ENCODE measurements at places on chromosomes 1 and 21.

- DNase-seq: no peak
These were observed at the start of gene BECN2 for GRCh38 chr1:241957692-241958494. BECN2 (plus strand) TSS chr1:241957767; CDS start chr1:241957767, 0 bp downstream.

DNA sequence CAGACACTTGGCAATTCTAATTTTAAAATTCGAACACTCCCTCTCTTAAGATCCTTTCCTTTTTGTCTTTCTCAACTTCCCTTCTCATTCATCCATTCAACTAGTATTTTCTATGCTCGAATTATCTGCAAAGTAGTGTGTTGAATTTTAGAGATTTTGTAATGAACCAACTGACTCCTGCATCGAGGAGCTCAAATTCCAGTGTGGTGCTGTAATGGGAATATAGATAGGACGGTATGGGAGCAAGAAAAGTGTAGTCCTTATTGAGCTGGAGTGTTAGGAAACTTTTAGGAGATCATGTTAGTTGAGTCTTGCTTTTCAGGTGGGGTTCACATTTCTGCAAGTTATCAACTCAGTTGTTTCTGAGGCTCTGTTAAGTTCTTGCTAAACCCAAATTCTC lies 897.5 kb downstream of the TTLL7 start:
- no peak for DNase-seq

GRCh38 chr1:231494439-231495110 lies 33.9 kb upstream of the TSNAX start:
- DNase-seq: no peak

DNA sequence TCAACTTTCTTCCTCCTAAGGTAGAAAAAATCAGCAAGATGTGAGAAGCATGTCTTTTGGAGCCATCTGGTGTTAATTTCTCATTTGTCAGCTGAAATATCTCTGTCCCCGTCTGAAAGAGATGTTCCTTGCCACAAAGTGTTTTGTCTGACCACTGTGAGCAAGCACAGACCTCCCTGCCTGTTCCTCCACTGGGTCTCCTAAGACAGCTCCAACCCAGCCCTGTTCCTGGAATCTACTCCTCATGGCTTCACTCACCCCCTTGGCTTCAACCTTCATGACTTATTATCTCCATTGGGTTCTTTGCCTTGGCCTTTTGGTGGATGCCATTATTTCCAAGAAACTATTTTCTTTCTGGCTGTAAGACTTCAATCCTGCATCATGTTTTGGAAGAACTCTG lies 65.7 kb upstream of the CACHD1 start:
- no peak for DNase-seq

DNA sequence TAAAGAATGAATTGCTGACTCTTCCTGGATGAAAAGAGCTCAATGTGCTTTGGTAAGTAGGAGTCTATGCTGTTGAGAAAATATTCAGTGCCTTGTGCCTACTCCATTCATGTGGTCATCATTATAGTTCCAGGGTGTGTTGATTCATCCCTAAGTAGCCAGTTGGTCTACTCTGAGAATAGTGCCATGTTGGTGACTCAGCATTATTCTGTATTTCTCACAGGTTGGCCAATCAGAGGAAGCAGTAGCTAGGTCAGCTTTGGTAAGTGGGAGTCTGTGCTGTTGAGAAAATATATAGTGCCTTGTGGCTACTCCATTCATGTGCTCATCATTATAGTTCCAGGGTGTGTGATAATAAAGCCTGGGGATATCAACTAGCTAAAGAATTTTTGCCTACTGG lies 397.3 kb downstream of the AGBL4 start:
- no peak for DNase-seq

GRCh38 chr1:200048244-200048643 lies 20.7 kb downstream of the NR5A2 start:
- no peak for DNase-seq

GRCh38 chr1:225450491-225451191 lies 22.8 kb upstream of the LBR start:
- DNase-seq: no peak

DNA sequence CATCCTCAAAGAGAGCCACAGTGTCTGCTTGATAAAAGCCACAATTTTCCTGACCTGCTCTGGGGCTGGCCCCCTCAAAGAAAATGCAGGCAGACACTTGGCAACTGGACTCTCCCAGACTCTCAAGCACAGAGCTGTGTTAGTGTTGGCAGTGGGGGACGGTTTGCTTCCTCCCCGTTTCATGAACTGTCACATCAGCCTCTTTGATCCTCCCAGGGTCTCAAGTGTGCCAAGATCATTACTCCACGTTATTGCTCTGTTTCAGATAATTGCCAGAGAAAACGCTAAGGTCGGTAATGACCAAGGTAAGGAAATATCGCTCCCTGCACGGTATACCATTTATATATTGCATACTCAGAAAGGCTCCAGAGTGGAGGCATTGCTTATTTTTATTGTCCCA lies 138.8 kb downstream of the NTMT2 start:
- DNase-seq: peak; percentile 50

- no peak for DNase-seq
These were observed 2.1 kb upstream of the RGS1 start for GRCh38 chr1:192573499-192573898.

- no peak for DNase-seq
These were observed 36.2 kb upstream of the GADD45A start for GRCh38 chr1:67648582-67649326.

DNA sequence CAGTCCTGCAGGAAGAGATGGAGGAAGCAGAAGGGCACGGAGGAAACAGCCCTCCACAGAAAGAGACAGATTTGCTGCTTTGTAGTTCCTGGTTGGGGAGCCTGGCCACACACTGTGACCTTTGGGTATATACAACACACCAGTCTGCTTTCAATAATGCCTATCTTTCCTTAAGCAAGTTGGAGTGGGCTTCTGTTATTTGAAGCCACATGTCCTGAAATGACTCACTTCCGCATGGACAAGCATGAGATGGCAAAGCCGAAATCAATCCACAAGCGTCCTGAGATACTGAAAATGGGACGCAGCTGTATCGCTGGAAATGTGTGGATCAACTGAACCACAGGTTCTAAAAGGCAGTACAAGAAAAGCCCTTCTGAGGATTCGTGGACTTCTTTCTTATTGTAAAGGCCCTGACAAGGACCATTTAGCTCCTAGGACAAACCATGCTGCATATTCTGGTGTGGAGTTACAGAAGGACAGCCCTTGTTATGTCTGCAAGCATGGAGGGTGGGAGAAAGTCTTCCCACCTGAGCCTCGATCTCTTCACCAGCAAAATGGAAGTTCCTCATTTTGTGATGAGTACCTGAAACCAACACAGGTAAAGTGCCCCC lies 22.7 kb upstream of the FHAD1 start:
- DNase-seq: no peak

DNA sequence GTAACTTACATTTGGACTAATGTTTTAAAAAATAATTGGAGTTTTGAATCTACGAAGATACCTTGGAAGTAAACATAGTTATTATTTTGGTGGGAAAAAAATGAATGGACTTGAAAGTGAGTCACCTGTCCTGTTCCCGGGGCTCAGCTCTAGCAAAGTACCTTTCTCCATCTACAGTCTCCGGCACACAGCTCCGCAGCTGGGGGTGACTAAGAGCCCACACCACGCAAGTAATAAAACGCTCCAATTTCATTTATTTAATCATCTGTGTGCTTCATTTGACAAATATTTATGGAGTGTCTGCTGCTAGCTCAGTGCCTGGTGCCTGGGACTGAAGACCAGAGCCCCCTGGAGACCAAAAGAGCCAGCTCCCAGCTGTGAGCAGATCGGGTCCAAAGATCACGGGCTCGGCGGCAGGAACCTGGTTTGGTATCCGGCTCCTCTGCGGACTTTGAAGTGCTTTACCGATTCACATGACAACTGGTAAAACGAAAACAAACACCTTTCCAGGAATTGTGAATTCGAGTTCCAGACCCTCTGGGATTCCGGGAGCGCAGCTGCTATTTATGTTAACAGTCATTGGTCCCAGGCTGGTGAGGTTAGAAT lies 1.7 kb upstream of the RIPK4 start:
- DNase-seq: peak; percentile 53

All from spinal cord (tissue), 10 donors.